ENCODE measurements at places on chromosomes 6 and 20.

DNA sequence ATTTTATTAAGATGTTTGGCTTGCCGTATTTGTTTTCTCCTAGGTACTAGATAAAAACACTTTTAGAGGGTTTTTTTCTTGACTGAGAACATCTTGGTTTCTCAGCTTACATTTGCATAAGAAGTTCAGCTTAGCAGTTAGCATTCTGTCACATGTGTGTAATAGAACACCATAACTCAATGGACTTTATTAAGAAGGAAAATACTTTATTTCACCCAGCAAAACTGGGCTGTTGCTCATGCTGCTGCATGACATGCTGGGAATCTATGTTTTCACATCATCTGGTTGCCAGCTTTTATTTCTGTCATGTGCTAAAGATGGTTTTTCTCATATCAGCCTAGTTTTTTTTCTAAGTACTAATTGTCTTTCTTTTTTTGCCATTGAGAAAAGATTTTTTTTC lies 144.6 kb downstream of the UTRN start:
- no peak for DNase-seq

DNA sequence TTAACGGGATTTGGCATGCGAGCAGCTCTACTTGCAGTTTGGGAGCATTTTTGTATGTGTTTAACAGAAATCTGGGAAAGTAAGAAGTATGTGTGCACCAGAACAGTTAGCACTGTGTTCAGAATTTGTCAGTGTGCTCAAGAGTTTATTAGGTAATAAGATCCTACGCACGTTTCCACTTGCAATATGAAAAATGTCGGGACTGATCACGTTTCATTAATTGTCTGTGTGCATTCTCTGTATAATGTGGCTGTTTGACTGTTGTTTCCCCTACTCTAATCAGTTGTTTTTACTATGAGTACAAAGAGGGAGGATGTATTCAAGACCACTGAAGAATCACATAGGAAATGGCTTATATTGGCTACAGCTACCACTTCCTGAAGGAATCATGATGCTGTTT lies 349.7 kb upstream of the POU3F2 start:
- no peak for DNase-seq

GRCh38 chr6:5151360-5151954 lies 66.3 kb downstream of the PPP1R3G start:
- no peak for DNase-seq

DNA sequence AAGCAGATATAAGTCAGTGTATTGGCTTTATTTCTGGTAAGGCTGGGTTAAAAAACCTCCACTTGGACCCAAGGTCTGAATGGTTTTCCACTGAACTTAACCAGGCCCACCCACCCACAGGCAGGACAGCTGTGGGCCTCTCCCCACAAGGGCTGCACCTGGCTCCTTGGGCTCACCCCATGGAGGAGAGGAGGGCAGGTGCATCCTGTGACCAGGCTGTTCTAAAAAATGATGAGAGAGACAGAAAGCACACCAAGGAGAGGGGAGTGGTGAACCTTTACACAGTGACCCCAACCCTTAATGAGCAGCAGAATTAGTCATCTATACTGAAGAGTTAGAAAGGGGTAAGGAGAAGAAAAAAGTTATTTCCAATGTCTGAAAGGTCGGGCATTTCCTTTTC lies 34.5 kb upstream of the DUSP22 start:
- no peak for DNase-seq

DNA sequence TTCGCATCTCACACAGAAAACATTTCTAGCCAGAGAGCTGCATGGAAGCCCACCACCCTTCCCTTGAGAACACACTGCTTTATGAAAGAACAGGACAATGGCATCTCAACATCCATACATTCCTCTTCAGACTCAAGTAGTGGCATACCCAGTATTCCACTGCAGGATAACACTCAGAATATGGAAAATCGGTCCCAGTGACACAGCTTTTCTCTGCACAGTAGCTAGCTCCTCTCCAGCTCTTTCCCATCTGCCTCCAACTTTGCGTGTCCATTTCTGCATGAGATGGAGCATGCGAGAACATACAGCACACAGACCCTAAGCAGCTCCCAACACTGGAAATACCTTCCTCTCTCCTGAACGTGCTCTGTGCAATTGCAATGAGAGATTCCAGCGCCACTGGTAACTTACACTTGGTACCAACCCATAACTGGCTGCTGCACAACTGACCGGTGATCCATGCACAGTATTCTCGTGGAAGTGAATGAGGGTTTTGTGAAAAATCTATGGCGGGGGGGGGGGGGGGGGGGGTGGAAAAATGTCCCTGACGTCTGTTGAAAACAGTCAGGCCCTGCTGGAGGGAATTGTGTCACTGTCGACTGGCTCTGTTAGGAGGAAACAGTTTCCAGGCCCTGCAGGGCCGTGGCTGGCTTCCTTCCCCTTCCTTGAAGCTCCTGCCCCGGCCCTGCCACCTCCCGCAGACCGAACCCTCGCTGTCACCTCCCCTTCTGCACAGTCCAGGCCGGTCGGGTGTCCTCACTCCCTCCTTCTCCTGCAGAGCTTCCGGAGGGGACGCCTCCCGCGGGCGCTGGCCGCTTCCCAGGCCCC lies 265.9 kb upstream of the QKI start:
- DNase-seq, result no peak

- no peak for DNase-seq
Observed at GRCh38 chr6:56618050-56618449, 24.6 kb downstream of the DST start.

DNA sequence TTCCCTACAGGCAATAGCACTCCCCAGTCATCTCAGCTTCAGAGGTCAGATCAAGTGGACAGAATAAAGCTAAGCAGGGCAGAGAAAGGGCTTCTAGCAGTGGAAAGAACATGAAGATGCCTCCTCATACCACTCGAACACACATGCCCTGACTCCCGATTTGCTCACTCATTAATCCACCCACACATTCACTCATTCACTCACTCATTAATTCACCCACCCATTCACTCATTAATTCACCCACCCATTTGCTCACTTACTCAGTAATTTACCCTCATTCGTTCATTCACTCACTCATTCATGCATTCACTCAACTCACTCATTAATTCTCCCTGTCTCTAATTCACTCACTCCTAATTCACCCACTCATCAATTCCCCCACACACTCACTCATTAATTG lies 43.9 kb downstream of the HNF4A start:
- DNase-seq, result no peak

DNA sequence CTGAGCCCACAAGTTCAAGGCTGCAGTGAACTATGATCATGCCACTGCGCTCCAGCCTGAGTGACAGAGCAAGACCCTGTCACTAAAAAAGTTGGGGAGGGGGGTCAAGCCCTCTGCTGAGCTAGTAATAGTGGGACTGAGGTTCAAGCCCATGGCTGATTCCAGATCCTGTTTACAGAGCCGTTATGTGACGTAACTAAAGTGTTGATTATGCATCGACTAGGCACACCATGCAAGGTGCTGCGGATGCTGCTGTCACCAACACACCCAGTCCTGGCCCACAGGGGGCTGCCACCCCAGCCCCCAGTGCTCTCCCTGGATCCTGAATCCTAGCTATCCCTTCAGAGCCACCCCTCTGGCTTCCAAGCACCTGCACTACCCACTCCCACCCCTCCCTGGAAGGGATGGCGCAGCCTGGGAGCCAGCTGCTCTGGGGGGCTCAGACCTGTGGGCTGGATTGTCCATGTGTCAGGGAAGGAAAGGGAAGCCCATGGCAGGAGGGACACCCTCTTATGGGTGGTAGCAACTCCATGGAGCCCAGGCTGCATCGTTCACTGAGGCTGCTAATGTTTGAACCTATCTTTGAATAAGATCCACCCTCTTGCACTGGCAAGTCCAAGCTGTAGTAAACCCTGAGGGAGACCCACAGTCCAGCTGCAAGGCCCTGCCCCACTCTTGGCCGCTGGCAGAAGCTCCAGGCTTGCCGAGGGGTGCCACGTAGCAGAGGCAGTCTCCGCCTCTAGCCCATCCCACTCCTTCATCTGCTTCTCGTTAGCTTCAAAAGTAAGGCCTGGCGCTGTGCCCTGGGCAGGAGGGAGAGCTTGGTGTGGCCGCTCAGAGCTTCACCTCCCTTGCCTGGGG lies 95.0 kb downstream of the SNX5 start:
- no peak for DNase-seq

- DNase-seq, result no peak
Observed at GRCh38 chr6:18352842-18353241, 34.3 kb upstream of the RNF144B start.

GRCh38 chr20:61778495-61778863 lies 287.2 kb downstream of the TAF4 start:
- no peak for DNase-seq
